ENCODE measurements at places on chromosomes 2 and 18.

DNA sequence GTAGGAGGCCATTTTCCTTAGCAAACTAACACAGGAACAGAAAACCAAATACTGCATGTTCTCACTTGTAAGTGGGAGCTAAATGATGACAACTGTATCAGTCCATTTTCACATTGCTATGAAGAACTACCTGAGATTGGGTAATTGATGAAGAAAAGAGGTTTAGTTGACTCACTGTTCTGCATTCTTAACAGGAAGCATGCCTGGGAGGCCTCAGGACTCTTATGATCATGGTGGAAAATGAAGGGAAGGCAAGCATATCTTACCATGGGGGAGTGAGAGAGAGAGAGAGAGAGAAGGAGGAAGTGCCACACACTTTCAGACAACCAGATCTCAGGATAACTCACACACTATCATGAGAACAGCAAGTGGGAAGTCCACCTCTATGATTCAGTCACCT lies 105.3 kb downstream of the PARD3B start:
- DNase-seq: no peak

DNA sequence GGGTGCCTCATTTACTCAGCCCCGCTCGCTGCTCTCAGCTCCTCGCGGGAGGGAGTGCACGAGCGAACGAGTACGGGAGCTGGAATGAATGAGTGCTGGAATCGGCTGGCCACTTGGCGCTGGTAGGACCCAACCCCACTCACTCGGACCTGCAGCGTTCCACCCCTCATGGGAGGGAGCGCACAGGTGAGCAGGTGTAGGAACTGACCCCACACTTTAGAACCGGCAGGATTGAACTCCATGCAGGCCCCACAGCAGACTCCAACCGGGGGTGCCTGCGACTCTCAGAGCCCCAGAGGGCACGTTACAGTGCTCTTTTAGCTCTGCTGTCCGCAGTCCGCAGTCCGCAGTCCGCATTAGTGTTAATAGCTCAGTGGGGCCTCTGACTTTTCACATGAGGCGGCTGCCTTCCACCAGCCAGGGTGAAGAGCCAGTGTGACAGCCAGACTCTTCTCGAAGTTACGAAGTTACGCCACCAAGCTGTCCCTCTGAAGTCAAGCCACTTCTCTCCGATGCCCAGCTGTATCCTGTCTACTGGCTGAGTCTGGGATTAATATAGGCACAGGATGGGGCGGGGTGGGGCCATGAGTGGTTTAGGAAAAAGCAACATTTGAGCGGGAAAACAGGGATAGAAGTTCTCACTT lies 102.7 kb upstream of the ARHGAP15 start:
- DNase-seq: no peak

- DNase-seq: no peak
Measured at GRCh38 chr2:200311139-200311538, 4.6 kb downstream of the SPATS2L start.

DNA sequence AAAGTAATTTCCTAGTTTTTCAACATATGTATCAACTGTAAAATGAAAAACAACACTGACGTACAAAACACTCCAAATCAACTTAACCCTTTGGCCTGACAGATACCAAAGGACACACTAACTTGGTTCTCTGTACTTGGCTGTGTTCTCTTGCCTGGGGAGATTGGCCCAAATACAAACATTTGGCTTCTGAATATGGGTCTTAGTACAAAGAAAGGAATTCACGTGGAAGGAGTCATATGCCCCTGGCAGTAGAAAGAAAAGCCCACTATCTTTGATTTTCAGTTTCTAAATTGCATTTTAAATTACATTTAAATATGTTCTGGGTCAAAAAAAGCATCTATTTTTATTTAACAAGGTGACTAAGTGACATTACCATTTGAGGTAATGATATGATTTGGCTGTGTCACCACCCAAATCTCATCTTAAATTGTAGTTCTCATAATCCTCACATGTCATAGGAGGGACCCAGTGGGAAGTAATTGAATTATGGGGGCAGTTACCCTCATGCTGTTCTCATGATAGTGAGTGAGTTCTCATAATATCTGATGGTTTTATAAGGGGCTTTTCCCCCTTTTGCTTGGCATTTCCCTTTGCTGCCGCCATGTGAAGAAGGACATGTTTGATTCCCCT lies 153.6 kb upstream of the CCDC195 start:
- no peak for DNase-seq

DNA sequence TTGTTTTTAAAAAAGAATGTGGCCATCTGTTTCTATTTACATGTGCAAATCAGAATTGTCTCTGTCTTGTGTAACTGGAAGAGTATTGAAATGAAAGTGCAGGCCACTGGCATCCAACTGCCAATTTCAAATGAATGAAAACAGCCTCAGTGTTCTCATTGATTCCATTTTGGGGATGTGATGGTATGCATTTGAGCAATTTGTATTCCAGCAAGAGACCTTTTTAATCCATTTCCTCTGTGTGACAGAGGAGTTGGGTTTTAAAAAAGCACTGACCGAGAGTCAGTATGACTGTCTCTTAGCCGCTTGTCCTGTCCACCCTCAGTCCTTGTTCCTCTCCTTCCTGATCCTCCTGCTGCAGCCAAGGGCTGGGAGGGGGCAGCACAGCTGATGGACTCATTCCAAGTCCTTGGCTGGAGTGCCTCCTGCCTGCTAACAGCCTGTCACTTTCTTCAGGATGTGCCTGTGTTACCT lies 50.0 kb downstream of the ASAP2 start:
- no peak for DNase-seq

DNA sequence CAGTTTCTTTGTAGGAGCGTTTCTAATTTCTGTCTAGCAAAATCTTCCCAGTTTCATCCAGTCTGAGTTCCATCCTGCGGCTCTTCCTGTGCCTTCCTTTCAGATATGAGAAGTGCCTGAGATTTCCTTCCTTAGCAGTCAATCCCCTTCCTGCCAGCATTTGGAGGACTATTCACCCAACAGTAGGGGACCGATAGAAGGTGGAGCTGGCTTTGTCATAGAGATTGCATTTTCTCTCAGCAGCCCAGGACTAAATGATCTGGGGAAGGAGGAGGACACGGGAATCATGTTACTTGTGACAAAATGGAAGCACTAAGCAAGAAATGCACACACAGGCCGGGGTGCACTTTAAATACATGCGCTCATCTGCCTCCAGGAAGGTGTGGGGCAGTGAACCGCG lies 5.6 kb upstream of the SMIM21 start:
- DNase-seq: no peak

- peak; percentile 60 for DNase-seq
Measured at GRCh38 chr2:230902180-230902899, 22.7 kb downstream of the GPR55 start.

DNA sequence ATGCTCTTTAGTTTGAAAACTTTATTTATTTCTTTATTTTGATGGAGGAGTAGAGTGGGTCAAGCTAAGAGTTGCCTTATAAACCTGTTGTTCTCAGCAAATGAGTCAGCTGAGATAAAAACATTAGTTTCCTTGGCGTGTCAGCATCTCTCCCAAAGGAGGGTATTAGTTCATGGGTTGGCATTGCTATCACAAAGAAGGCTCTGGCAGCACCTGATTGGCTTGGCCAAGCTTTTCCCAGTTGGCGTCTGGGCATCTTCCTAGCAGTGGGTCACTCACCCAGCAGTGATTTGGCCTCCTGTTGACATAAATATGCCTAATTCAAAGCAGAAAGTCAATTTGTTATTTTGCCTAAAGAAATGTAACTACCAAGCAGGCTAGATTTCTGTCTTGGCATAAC lies 200.7 kb upstream of the TNP1 start:
- no peak for DNase-seq

GRCh38 chr2:240925568-240926515 lies 19.7 kb downstream of the CROCC2 start:
- DNase-seq: no peak
